ENCODE measurements at places on chromosomes 7 and 10. TPM values are rescaled to one million over a fixed set of nuclear protein-coding genes. Genes with fewer than 3 reads are reported as not detected.

Gene CH25H
- 0.80 TPM for polyA plus RNA-seq

Gene PTPRZ1
- 2.6 TPM for polyA plus RNA-seq

Gene DPP6
- polyA plus RNA-seq = 2.0 TPM

Gene INPP5F
- 15.0 TPM for polyA plus RNA-seq

Gene LRRN3
- 8.0 TPM for polyA plus RNA-seq

Gene FAM24B
- 2.5 TPM for polyA plus RNA-seq

Gene PRKCQ
- 22.7 TPM for polyA plus RNA-seq

Gene FAM131B
- polyA plus RNA-seq = 1.8 TPM

Gene TDRD1
- polyA plus RNA-seq = 0.13 TPM

Gene HSPA12A
- 8.0 TPM for polyA plus RNA-seq

Gene ARF5
- polyA plus RNA-seq = 126 TPM

Gene USP54
- polyA plus RNA-seq = 19.6 TPM

Gene HNRNPA2B1
- 635 TPM for polyA plus RNA-seq

Gene NAT16
- not detected for polyA plus RNA-seq

Gene BTBD16
- 0.39 TPM for polyA plus RNA-seq

Gene IFIT3
- polyA plus RNA-seq = 8.2 TPM

Gene CLCN1
- 2.5 TPM for polyA plus RNA-seq

Gene THNSL1
- polyA plus RNA-seq = 6.3 TPM

Gene WEE2
- polyA plus RNA-seq = 0.22 TPM

Gene SPDYE2
- polyA plus RNA-seq = 14.8 TPM

Gene RNF32
- 1.8 TPM for polyA plus RNA-seq

Data from hindlimb muscle (tissue), 1 donor.